ENCODE measurements at places on chromosomes 3 and 15.

GRCh38 chr3:142489572-142490323 lies 41.9 kb upstream of the XRN1 start:
- no peak for DNase-seq

GRCh38 chr3:177426878-177427495 lies 229.7 kb upstream of the TBL1XR1 start:
- DNase-seq = peak; percentile 15

- peak; percentile 19 for DNase-seq
These were observed 1.2 kb downstream of the CLN6 start for GRCh38 chr15:68228143-68228970.

- DNase-seq = no peak
These were observed 64.1 kb downstream of the VPS13C start for GRCh38 chr15:61996056-61996635.

DNA sequence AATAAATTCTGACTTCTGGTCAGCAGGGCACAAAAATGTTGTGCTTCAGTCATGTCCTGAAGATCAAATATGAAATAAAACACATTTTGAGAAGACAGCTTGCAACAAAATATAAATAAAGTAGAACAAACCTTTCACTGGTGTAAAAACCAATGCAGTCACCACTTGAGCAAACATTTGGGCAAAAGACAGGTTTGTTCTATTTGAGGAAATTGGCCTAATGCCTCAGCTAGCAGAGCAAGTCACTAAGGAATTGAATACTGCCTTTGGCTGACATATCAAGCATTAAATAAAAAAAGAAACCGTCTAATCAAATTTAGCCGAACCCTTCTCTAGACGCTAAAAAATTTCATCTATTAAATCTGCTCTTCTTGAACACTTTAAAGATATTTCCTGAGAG lies 475.4 kb upstream of the CNTN3 start:
- DNase-seq = no peak

DNA sequence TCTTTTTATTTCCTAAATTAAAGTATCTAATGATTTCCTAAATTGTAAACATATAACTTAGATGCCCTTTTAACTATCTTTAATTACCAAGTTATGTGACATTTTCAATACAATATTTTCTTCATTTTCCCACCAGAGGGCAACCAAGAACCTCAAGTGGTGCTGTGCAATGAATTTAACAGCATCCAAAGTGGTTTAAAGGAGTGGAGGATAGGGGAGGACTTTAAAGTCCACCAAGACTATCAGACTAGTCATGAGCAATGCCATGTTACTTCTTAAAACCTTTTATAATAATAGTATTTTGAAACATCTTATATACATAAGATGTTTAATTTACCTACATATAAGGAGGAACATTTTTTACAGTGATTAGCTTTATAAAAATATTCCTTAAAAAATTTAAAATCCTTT lies 74.4 kb downstream of the DLG1 start:
- peak; percentile 61 for DNase-seq
